ENCODE measurements at places on chromosomes 7 and 10.

- DNase-seq, result no peak
These were observed 244.0 kb downstream of the BUB3 start for GRCh38 chr10:123398180-123398591.

DNA sequence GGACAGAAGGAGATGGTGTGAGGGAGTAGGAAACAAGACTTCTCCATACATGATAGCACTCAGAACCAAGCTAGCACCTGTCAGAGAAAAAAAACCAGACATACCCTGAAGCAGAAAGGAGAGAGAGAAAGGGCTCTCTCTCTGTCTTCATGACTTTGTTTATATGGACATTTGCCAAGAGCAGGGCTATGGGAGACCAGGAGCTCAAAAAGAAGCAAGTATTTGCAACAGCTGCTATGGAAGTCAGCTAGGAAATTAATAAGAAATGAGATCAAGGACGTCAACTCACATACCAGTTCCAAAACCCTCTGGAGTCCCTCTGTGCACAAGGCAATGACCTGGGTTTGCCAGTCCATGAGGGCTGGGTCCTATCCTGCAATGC is 111.6 kb downstream of the SGMS1 start:
- no peak for DNase-seq

DNA sequence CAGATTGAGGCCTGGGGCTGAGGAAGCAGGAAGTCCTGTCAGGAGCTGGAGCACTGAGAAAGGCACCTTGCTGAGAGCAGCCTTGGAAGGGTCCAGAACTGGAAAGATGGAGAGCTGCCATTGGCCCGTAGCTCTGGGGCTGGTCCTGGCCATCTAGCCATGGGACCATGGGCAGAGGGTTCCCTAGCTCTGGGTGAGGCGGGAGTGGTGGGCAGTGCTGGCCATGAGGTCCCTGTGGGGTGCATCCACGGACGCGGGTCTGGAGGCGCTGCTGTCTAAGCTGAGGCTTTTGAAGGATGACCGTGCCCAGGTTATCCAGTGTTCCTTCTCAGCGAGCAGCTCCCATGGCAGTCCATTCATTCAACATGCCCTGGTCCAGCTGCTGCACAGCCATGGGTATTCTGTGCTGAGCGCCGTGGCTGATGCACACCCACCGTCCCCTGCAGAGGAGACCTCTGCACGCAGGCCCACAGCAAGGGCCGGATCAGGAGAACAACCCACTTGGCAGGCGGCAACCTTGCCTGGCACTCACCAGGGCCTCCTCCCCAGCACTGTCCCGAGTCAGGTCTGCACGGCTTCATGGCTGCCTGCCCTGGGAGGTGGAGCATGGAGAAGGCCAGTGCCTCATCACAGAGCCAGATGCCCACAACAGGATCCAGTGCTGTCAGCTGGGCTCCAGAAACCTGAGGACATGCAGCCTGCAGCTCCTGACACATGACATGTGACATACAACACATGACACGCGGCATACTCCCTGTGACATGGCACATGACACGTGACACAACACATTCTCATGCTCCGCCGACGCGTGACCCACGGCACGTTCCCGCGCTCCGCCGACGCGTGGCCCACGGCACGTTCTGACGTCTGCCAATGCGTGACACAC is 121.9 kb downstream of the INPP5A start:
- no peak for DNase-seq

DNA sequence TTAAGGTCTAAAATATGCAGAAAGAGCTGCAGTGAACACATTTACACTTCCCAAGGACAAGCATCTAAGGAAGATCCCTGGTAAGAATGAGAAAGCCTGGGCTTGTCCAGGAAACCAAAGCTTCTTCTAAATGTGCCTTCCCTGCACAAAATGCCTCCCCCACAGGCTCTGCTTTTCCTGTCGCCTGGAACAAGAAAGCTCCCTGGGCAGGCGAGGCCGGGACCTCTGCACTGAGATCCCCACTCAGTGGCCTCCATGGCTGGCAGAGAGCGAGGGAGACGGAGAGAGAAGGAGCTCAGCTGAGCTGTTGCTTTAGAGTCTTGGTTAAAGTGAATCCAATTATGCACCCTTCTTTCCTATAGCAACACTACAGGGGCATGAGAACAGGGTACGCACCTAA is 75.6 kb downstream of the AMZ1 start:
- DNase-seq, result no peak

DNA sequence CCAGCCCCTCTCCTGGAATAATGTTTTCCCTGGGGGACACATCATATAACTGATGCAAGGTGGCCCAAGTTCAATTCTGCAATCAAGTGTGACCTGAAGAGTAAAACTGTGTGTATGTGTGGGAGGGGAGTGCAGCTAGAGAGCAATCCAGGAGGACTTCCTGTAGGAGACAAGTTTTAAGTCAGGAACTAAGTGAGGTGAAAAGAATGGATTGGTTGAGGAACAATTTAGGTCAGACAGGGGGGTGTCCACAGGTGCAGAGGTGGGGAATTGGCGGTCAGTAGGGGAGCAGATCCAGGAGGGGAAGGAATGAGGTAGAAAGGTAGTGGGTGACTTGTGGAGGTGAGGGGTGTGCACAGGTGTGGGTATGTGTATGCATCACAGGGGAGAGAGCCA is 82.6 kb downstream of the NEURL1 start:
- no peak for DNase-seq

DNA sequence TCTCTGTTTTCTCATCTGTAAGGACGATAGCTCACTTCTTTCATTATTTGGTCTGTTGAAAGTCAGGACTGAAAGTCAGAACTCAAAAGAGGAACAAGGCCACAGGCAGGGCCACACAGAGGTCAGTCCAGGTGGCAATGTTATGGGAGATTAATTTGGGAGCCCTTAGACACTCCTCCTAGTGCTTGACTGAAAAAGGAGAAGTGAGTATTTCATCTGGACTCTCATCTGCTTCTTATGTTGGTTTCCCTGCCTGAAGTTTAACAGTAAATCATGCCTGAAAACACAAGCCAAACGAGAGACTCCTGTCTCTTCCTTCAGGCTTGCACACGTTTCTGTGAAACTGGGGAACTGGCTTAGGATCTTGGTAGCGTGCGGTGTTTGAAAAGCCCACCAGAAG is 248.5 kb downstream of the BUB3 start:
- no peak for DNase-seq
